Cardiac fibroblast (primary cell): ENCODE measurements at places on chromosomes 1 and 21.

DNA sequence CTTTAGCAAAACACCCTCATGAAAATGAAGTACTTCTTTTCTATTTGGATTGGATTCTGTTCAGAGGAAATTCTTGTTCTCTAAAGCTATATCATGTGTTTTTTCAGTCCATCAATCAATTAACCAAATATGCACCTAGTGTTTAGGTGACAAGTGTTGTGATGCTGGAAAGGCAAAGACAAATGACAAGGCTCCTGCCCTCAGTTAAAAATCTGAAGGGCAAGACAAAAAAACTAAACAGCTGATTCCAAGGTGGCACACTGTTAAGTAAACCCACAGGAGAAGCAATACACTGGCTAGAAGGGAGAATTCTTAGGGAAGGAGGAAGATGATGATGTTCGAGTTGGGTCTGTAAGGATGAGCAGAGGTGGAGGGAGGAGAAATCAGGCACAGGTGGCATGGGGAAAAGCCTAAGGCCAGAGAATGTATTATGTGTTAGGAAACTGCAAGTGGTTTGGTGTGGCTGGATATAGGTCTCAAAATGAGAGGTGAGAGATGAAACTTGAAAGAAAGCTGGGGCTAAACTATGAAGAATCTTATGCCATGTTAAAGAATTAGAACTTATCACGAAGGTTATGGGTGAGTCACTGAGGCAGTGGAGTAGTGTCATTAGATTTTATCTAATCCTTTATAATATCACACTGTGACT lies 51.8 kb upstream of the GFI1 start:
- peak; percentile 11 for DNase-seq

GRCh38 chr1:153228491-153228890 lies 11.1 kb downstream of the PRR9 start:
- DNase-seq, result no peak

- DNase-seq, result no peak
Measured at GRCh38 chr21:18759267-18759666, 355.7 kb upstream of the TMPRSS15 start.

DNA sequence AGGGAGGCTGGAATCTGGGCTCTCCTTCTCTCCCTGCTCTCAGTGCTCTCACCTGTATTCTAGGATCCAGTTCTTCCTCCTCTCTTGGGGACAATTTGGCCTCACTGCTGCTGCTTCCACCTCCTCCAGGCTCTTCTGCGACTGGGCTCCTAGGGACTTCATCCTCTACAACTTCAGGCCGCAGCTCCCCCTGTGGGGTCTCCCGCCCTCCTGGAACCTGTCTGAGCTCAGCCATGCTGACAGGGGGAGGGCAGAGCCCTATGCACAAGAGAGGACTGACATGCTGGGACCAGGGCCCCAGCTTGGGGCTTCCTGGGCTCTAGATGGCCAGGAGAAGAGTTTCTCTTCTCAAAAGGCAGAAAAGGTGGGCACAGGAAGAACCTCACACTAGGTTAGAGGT lies 1.0 kb downstream of the SH3BP5L start:
- DNase-seq, result no peak

DNA sequence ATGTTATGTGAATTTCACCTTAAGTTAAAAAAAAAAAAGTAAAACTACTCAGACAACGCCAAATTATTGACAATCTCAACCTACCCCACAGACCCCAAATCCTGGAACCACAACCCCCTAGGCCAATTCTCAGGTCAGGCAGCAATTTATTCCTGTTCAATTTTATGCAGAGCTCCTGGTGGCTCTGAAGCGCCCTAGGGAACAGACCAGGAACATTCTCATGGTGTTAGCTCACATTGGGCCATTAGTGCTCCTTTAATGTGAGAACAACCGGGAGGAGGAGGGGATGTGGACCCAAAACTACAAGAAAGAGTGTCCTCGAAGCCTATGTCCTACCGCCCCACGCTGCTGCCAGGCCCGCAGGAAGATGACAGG lies 403 bp upstream of the PSEN2 start:
- DNase-seq, result no peak

GRCh38 chr1:60965280-60965854 lies 117.0 kb upstream of the NFIA start:
- DNase-seq, result no peak

- no peak for DNase-seq
Measured at GRCh38 chr21:38660333-38661196, 145.2 kb upstream of the ETS2 start.

GRCh38 chr1:48177257-48177656 lies 45.3 kb upstream of the SLC5A9 start:
- DNase-seq, result no peak
